ENCODE measurements at places on chromosomes 5 and 9. TPM values are rescaled to one million over a fixed set of nuclear protein-coding genes. Genes with fewer than 3 reads are reported as not detected.

Gene AFAP1L1
- 26.0 TPM for total RNA-seq

Gene IFNA5
- not detected for total RNA-seq

Gene C5
- total RNA-seq: 0.48 TPM

Gene SUSD3
- 1.7 TPM for total RNA-seq

Gene CARTPT
- total RNA-seq: not detected

Gene TNPO1
- total RNA-seq: 221 TPM

Gene EHMT1
- total RNA-seq: 57.1 TPM

Gene SLC6A19
- not detected for total RNA-seq

Gene NACC2
- 14.9 TPM for total RNA-seq

Gene LHX3
- total RNA-seq: not detected

Gene PCDHGB5
- 2.6 TPM for total RNA-seq

Gene KCTD16
- total RNA-seq: under 0.01 TPM

Gene SLC25A51
- total RNA-seq: 66.5 TPM

Gene NR2F1-AS1
- under 0.01 TPM for total RNA-seq

Gene NINJ1
- 50.4 TPM for total RNA-seq

Data from tracheal epithelial cell (primary cell).